ENCODE measurements at places on chromosomes 2 and 18.

DNA sequence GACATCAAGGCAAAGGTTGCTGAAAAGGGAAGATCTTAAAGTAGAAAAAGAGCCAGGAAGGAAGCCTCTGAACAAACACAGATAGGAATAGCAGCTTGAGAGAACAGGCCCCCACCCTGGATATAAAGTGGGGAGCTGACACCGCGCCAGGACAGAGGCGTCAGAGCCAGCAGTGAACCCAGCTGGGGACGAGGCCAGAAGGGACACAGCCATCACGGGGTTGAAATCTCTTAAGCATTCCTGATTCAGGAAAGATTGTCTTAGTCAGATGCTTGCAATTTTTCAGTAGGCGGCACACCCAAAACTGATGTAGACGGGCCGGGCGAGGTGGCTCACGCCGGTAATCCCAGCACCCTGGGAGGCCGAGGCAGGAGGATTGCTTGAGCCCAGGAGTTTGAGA, 93.8 kb upstream of the PHLPP1 start:
- no peak for DNase-seq

DNA sequence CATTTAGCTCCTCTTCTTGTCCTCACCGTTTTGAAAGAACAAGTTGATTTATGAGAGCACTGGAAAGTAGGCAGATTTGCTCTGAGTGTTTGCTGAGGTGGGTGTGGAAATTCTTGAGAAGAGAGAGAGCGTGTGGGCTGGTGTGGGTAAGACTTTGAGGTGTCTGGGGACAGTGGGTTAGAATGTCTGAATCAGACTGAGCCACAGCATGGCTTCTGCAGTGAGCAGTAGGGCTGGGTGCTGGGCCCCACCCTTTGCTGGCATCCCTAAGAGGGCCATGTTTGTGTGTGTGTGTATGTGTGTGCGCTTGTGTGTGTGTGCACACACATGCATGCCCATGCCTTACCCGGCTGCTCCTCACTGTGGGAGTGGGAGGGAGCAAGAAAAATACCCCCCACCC, 63.7 kb downstream of the COPS8 start:
- DNase-seq = no peak

GRCh38 chr2:10440736-10441135, 7.4 kb downstream of the ODC1 start:
- no peak for DNase-seq

- peak; percentile 4 for DNase-seq
These were observed 30.0 kb downstream of the SCTR start for GRCh38 chr2:119494163-119494790.

GRCh38 chr18:54712758-54713157, 115.5 kb upstream of the RAB27B start:
- DNase-seq = no peak

DNA sequence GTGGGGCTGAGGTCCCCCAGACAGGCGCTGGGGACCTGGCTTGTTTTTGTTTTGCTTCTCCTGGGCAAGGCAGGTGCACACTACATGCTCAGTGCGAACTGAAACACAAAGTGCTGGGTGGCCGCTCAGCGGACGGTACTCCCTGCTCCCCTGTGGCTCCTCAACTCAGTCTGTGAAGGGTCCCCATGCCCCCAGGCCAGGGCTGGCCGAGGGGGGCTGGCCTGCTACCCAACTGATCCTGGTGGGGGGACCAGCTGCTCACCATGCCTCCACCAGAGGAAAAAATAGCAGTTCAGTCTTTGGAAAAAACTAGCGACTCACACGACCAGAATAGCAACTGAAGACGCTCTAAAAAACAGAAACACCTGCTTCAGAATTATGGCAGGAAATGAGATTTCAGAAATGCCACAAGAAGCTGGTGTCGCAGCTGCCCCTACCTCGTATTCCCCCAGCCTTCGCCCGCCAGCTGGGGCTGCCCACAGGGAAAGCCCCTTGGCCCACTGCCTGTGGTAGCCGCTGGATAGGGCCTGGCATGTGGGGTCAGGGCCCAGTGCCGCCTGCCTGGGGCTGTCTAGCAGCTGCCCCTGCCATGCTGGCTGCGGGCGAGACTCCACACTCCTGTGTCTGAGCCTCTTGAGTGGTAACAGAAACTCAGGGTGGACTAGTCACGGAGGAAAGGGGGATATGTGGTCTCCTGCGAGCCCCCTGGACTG, 43.7 kb downstream of the MEX3C start:
- no peak for DNase-seq

GRCh38 chr2:100676346-100676745, 113.6 kb downstream of the PDCL3 start:
- DNase-seq = no peak

- no peak for DNase-seq
These were observed 4.0 kb downstream of the EMX1 start for GRCh38 chr2:72921088-72921851.

- DNase-seq = no peak
These were observed 36.1 kb upstream of the ZNF532 start for GRCh38 chr18:58828399-58829121.

DNA sequence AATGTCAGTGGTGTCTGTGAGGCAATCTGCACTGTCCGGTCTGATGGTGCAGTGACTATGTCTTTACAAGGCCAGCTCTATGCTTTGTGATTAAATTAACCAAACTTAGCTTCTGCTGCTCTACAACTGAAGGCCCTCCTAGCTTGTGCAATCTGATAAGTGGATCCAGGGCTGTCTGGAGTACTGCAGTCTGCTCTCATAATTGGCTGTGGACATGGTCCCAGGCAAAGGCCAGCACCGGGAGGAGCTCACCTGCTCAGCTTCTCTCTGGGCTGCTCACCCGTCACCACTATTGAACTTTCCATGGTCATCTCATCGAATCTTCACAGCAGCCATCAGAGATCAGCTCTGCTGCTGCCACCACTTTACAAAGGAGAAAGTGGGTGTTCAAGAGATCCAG, 13.0 kb upstream of the APCDD1 start:
- no peak for DNase-seq
